GM12878 (cell line): ENCODE measurements at places on chromosomes 6 and 20.

GRCh38 chr6:137150072-137150471 lies 23.4 kb downstream of the IL22RA2 start:
- DNase-seq, result no peak

DNA sequence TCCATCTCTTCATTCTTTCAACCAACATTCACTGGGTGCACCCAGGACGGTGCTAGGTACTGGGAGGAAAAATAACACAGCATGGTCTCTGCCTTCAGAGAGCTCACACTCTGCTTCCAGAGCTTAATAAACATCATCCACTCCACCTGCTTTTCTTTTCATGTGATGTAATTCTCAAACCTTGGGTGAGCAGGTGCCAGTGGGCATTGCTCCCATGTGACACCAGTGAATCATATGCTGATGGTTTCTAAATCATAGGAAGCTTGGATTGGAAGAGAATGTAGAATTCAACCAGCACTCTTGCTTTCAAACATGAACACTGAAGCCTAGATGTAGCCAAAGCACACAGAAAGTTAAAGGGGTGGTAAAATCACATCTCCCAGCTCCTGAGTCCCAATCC lies 189.8 kb downstream of the FOXA2 start:
- DNase-seq, result no peak

DNA sequence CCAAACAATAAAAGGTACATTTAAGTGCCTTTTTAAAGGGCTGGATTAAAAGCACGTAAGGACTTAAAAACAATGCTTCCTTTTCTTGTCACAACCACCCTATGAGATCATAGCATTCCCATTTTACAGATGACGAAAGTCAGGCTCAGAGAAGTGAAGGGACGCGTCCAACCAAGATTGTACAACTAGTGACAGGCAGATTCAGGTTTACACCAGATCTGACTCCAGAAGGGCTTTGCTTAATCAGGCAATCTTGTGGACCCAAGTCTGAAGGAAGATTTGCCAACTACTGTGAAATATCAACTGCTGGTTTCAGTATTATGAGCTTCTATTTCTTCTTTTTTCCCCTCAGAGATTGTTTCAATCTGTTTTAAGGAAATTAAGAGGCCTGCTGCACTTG lies 877 bp downstream of the ENPP4 start:
- no peak for DNase-seq

GRCh38 chr6:34237316-34237721 lies 646 bp downstream of the HMGA1 start:
- DNase-seq, result no peak

DNA sequence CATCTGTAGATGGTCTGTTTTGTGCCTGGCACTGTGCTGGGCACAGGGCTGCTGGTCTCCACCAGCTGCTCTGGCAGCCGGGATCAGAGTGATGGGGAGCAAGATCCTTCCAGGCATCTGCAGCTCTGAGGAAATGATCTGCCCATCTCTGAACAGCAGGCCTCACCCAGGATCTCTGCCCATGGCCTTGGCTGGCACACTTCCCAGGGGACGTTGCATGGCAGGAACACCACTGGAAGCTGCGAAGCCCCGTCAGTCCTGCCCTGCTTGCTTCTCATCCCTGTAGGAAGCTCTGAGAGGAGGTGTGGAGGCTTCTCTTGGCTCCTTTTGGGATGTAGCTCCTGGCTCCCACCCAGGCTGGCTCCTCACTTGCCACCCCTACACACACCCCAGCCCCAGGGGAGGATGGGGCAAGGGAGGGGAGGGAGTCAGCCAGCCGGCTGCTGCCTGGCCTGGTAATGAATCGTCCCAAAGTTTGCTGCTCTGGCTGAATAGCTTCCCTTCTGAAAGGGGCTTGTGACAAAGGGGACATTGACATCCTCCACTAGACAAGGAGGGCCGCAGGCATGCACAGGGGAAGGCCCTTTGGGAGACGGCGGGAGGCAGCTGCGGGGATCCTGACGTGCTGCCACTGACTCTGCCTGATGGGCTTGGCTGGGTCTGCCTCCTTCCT lies 108.9 kb downstream of the VEGFA start:
- DNase-seq, result no peak

DNA sequence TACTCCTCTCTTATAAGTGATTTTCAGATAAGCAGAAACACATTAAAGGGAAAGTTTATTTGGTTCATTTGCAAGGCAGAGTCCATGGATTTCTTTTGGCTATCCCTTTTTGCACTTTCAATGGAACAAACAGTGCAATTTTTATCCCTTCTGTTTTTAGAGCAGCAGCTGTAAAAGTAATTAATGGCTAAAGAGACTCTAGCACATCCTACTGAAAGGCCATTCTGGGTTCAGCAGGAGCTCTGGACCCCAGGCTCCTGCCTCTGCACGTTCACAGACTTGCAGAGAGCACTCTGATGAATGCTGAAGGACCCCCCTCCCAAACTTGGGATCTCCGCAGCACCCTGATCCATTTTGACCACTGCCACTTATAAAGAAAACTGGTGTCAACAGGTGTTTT lies 40.3 kb upstream of the PDE7B start:
- no peak for DNase-seq

GRCh38 chr6:49555951-49556350 lies 5.5 kb downstream of the C6orf141 start:
- DNase-seq, result no peak

DNA sequence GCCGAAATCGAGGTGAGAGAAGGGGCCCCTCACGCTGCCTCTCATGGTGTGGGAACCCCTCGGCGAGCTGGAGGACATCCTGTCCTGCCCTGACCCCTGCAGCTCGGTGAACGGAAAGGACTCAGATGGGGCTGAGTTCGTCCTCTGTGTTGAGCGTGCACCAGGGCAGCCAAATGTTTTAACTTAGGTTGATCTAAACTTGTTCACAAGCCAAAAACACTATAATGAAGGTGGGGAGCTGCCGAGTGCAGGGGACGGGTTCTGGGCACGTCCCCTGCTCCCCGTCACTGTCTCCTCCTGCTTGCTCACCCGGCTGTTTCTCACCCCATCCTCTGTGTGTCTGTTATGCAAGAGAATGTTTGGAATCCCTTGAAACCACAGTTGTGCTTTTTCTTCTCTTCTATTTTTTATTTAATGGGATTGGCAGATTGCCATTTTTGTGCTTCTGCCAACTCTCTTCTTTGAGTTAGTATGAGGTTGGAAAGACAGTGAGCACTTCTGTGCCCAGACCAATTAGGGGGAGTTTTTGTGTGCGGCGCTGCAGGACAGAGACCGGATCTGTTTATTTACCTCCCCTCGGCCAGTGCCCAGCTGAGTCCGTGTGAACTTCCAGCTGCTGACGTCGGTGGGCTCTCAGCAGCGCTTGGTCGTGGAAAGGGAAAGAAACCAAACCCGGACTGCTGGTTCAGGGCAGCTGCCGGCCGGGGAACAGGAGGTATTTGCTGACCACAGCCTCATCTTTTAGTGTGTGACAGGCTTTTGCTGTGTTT lies 158.1 kb downstream of the DTNBP1 start:
- no peak for DNase-seq

DNA sequence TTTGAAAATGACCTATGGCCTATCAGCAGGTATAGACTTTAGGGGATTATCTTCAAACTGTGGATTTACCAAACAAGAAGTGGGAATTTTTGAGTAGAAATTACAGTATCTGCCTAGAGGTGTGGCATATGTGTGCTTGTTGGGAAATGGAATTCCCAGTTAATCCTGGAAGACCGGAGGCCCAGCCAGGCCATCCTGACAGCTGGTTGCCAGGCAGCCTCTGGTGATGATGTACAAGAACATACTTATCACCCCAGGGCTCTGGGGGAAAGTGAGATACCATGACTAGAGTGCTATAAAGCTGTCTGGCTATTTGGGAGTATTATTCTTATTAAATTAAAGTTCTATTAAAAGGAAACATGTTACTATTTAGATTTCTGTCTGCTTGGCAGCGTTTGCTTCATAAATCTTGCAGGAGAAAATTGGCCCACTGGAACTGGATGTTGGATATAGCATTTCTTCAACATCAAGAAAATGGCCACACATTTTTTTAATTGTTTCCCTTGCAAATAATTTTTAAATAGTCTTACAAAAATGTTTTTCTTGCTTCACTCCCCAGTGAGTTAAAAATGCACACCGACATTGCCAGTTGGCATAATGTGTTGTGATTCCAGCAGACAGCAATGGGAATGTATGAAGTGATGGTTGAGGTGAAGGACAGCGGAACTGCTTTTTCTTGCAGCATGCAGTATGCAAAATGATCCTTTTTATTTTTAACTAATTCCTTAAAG lies 187.8 kb downstream of the MYLK4 start:
- DNase-seq, result no peak

DNA sequence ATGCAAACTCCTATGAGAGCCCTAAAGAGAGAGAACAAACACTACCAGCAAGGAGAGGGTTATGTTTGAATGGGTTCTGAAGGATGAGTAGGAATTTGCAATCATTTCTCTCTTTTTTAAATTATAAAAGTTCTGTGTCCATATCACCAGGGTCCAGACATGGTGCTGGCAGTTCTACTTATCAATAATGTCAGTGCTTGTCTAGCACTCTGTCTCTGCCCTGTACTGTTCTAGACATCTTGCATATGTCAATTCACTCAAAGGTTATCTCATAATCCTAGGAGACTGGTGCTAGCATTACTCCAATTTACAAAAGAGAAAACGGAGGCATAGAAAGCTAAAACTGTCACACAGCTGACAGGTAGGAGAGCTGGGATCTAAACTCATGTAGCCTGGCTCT lies 101.3 kb downstream of the VEGFA start:
- DNase-seq, result no peak

DNA sequence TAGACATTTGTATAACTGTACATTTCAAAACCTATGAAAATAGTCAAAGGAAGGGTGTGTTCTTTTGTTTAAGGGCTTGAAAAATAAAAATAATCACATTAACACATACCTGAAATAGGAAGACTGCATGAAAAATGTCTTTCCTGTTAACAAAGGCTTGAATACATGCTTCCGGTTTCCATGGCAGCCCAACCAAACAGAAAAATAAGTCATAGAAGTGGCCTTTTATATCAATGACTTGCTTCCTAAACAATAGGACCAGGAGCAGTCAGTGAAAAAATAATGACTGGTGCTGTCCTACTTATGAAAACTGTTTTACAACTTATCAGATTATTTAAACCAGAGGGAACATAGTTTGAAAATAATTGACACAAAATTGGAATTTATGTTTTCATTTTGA lies 412.6 kb upstream of the PLCB4 start:
- DNase-seq, result no peak

DNA sequence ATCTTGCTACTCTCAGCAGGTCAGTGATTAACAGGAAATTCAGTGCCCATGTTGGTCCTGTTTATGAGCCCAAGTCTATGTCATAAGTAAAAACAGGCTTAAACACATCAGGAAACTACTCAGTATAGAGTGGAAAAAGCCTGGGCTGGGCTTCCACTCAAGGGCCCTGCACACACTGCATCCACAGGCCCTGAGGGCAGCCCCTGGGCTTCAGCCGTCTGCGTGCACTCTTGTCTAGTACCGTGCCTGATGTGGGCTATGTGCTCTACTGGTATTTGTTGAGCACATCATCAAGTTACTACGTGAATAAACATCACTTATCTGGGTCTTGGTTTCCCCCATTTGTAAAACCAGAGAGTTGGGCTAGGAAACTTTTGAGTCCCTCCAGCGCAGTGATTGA lies 135.2 kb downstream of the PACRG start:
- no peak for DNase-seq

DNA sequence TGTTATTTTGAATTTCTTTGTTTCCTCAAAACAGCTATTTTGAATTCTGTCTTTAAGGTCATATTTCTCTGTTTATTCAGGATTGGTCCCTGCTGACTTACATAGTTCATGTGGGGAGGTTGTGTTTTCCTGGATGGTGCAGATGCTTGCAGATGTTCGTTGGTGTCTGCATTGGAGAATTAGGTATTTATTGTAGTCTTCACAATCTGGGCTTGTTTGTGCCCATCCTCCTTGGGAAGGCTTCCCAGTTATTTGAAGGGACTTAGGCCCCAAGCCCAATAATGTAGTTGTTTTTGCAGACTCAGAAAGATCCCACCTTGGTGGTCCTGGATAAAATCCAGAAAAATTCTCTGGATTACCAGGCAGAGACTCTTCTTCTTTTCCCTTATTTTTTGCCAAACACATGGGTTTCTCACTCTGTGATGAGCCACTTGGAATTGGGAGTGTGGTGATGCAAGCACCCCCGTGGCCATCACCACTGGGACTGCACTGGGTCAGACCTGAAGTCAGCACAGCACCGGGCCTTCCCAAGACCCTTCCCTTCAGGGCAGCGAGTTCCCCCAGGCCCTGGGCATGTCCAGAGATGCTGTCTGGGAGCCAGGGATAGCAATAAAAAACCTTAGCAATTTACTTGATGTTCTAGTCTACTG lies 81.6 kb upstream of the EZR start:
- no peak for DNase-seq

GRCh38 chr6:158654498-158654897 lies 4.6 kb downstream of the SYTL3 start:
- no peak for DNase-seq

DNA sequence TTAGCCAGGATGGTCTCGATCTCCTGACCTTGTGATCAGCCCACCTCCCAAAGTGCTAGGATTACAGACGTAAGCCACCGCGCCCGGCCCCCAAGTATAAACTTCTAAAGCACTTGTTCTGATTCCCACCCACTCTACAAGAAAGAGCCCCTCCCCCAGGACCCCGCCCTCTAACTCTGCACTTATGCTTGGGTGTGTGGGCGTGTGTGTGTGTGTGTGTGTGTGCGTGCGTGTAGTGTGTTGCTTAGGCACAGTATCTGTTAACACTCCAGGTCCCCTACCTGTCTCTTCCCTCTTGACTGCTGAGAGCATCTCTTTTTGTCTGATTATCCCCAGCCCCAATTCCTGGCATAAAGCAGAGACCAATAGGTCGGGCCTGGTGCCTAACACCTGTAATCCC lies 6.0 kb upstream of the PTCRA start:
- DNase-seq, result no peak

GRCh38 chr6:106789428-106790148 lies 160.2 kb downstream of the QRSL1 start:
- DNase-seq, result no peak

- no peak for DNase-seq
These were observed 62.5 kb downstream of the RAMACL start for GRCh38 chr6:166523782-166524559.

DNA sequence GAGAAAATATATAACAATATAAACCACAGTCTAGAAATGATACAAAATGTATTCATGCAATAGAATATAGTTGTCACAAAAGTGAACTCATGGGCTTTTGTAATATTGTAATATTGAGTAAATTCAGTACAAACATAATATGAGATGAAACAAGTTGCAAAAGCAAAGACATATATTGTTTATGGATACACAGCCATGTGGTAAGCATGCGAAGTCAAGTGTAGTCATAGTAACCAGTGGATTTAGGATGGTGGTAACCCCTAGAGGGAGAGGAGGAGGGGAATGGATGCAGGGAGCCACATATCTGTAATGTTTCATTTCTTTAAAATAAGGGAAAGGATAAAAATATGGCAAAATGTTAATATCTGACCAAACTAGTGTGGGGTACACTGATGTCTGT lies 47.3 kb downstream of the ARMC2 start:
- DNase-seq, result no peak

GRCh38 chr6:25007269-25007699 lies 71.5 kb upstream of the RIPOR2 start:
- DNase-seq, result no peak
